ENCODE measurements at places on chromosomes 2 and 18.

- no peak for DNase-seq
Measured at GRCh38 chr2:126933711-126934091, 35.0 kb downstream of the TEX51 start.

DNA sequence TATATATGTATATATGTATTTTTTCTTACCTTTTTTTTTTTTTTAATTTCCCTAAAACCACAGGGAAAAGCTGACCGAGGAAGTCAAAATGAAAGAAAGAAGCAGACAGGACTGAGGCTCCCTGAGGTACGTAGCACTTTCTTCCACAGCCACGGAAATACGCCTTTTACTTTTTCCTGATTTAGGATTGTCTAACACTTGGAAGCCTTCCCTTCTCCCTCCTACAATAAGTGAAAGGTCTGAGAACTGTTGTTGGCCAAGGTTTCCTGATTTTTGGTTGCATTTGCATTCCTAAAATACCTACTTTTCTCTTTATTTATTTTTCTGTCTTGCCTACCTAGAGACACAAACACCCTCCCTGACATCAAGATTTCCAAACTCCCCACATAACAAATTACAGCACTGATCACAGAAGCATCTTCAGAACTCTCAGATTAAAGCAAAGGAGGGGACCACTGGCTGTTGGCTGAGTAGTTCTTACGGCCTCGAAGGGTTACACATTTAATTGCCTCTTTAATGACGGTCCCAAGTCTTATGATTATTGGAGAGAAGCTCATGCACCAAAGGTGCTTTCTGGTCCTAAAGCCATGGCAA is 778.5 kb upstream of the FANCL start:
- DNase-seq: no peak

GRCh38 chr18:32770054-32770665 is 2.7 kb downstream of the KLHL14 start:
- no peak for DNase-seq

GRCh38 chr2:36270758-36271157 is 84.8 kb upstream of the CRIM1 start:
- no peak for DNase-seq

DNA sequence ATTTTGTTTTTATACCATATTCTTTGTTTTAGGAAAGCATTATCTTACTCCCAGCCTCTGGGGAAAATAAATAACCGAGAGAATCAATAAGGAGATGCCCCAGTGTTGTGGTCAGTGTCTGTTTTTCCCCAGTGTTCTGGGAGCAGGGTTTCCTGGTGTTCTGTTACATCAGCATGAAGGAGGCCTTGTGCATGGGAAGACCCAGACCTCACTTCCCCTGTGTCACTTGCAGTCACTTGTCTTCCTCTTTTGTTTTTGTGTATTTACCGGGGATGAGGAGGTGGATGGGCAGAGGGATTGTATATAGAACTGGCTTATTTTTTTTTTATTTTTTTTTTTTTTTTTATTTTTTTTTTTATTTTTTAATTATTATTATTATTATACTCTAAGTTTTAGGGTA is 45.0 kb upstream of the MGAT5 start:
- no peak for DNase-seq

GRCh38 chr18:48228841-48229240 is 180.3 kb downstream of the ZBTB7C start:
- no peak for DNase-seq

DNA sequence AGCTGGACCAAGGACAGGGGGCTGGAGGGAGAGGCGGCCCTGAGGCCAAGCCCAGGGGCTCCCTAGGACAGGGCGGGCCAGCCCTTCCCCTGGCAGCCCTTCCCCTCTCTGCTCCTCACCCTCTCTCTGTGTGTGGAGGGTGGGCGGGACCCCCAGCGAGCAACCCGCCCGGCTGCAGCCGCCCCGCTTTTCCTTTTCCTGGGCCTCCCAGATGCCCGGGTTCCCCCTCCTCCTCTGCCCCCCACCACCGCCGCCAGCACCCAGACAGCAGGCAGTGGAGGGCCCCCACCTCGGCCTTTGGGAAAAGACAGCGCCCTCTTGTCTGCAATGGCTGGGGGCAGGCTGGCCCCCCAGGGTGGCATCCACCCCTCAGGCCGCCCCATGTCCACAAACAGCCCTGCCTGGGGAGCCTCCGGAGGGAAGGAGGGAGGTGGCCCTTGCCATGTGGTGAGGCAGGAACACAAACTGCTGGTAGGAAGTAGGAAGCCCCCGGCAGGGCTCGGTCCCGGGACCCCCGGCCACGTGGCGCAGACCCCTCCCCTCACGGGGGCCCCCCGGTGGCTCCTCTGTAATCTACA is 135.1 kb upstream of the CTDP1 start:
- DNase-seq: no peak

DNA sequence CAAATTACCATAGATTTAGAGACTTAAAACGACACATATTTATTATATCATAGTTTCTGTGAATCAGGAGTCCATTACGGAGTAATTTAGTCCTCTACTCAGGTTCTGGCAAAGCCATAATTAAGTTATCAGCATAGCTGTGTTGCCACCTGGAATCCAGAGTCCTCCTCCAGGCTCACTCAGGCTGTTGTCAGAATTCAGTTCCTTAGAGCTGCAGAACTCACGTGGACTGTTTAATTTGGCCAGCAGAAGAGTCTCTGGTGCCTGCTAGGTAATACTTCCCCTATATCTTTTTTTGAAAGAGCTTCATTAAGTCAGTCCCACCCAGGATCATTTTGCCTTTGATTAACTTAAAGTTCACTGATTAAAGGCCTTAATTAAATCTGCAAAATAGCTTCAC is 891.5 kb downstream of the SUCLG1 start:
- DNase-seq: no peak

GRCh38 chr2:74551530-74551929 is 2.2 kb downstream of the LOXL3 start:
- DNase-seq: no peak

DNA sequence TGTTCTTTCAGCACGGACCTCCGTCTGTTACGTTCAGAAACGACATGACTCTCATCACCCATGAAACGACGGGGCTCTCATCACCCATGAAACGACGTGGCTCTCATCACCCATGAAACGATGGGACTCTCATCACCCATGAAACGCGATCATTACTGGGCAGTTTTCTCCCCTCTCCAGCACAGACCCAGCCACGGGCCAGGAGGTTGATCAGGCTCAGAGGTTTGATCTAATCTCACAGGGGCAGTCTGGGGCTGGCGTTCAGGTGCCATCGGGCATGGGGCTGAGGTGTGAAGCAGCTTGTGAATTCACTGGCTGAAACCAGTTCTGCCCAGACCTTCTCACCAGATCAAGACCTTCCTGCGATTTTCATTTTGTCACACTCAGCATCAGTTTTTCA is 296.4 kb downstream of the NDUFA10 start:
- no peak for DNase-seq

DNA sequence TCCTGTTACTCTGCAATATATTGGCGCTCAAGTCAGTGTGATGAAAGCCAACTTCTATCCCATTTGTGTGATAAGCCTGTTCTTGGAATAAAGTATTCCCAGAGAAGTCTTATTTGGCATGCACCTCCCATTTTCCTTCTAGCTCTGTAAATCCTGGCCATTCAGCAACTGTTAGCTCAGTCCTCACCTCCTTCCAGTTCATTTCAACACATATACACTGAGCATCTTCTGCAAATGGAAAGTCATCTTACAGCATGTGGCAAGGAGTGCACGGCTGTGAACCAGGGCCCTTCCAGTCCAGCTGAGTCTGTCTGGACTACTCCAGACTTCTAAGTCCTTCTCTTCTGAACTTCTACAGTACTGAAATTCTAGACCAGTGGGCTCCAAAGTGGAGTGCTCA is 53.1 kb downstream of the SPATS2L start:
- no peak for DNase-seq

DNA sequence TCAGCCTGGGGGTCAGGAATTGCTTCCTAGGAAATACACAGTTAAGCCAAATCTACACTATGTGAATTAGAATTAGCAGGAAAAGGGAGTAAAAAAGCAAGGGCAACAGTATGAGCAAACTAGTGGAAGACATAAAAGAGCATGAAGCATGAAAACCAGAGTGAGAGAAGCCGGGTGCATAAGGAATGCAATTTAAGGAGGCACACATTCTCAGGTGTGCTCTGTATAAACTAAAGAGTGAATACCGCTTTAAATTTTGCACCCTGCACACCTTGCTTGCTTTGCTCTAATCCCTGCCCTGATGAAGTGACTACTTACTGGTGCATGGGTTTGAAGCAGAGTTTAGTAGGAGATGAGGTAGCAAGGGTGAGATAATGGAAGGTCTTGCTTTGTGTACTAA is 65.7 kb upstream of the EPHA4 start:
- no peak for DNase-seq

DNA sequence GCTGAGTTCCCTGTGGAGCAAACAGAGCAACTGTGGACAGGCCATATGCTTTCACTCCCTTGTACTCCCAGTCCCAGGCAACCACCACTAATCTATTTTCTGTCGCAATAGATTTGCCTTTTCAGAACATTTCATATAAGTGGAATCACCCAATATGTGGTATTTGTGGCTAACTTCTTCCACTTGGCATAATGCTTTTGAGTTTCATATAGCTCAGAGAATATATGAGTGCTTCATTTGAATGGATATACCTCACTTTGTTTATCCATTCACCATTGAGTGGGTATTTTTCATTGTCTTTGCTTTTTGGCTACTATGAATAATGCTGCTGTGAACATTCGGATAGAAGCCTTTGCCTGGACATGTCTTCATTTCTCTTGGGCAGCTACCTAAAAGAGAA is 151.9 kb downstream of the CERS6 start:
- DNase-seq: no peak

DNA sequence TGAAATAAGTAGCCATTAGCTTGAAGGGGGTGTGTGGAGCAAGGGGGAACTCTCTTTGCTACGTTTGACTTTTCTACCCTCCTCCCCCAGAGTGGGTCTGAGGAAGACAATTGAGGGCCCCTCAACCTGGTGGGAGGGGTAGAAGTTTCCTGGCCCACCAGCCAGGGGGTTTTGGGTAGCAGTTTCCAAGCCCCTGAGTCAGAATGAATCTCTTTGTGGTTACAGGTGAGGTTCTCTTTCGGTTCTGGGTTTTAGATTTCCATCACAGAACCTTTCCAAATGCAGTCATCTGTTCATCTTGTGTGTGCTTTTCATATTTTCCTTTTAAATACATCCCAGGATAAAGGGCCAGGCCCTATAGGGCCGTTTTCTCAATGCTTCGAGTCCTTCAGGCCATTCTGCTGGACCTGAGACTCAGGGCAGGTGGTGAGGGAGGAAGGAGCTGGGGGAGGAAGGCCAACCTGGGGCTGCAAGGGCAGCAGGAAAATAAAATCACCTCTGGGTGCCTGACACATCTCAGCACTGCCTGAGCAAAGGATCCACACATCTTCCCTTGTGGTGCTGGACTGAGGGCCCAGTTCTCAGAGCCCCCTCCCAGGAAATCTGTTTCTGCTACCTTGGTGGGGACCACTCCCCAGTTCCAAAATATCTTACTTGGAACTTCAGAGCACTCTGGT is 4.7 kb downstream of the LBH start:
- no peak for DNase-seq

DNA sequence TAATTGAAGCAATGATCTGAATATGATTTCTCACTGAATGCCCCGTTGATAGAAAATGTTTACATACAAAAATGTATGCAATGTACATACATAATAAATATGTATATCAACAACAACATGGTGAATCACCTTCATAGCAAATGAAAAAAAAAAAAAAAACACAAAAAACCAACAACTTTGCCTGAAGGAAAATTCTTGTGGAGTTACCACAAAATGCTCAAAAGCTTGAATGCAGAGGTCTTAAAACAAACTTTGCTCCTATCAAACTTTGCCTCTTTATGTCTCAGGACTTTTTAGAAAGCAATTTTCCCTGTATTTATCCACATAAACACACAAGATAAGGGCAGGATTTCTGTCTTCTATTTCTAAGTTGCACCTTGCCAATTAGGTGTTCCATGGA is 92.9 kb upstream of the SIX2 start:
- DNase-seq: no peak

GRCh38 chr2:179751163-179751809 is 110.1 kb downstream of the ZNF385B start:
- DNase-seq: peak; percentile 13

- DNase-seq: no peak
Measured at GRCh38 chr2:150428641-150429040, 58.8 kb downstream of the RND3 start.

GRCh38 chr18:63150942-63151421 is 168.6 kb downstream of the BCL2 start:
- DNase-seq: no peak

DNA sequence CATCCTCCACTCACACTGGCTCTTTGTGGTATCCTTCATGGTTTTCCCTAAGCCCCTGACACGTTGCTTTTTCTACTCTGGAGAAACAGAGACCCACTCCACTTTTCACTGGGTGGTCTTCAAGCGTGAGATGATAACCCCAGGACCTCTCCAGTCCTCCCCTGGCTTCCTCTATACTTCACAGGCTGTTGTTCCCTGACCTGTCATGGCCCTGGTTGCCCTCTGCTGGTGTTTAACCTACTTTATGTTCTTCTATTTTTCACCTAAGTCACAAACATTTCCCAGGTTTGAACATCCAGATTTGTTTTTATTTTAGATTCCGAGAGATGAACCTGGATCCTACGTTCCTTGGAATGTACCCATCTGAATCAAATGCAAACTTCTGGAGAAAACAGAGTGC is 84.5 kb downstream of the AOX1 start:
- DNase-seq: no peak

DNA sequence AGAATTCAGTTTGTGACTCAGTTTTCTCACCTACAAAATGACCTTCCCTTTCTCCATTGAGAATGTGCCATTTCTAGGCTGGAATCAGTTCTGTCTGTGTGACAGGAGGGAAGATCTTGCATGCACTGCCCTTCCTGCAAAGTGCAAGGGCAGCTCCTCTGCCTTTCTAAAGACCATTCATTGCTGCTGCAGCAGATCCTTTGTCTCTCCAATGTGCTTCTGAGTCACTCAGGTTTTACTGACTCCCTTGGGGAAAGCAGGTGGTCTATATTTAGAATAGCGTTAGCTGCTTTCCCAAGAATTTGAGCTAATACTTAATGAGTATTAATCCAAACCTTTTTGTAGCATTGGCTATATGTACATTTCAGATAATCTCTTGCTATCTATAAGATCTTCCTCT is 62.5 kb downstream of the DAW1 start:
- DNase-seq: peak; percentile 24

- peak; percentile 92 for DNase-seq
Measured at GRCh38 chr2:203535078-203535783, at the start of gene RAPH1. RAPH1 (minus strand) TSS chr2:203535301; CDS start chr2:203495353, 39,948 bp downstream.

GRCh38 chr2:240428245-240428644 is 7.2 kb upstream of the GPC1 start:
- no peak for DNase-seq

All from urothelium cell line (cell line).